ENCODE measurements at places on chromosomes 7 and 10.
A peak's percentile ranks its signal among the peaks of the same experiment; 100 is the strongest.

- DNase-seq, result no peak
Measured at GRCh38 chr10:57664815-57665214, 602.9 kb downstream of the IPMK start.

GRCh38 chr7:35905555-35905954 is 104.7 kb downstream of the SEPTIN7 start:
- no peak for DNase-seq

GRCh38 chr10:78420946-78421735 is 387.5 kb downstream of the RPS24 start:
- no peak for DNase-seq

DNA sequence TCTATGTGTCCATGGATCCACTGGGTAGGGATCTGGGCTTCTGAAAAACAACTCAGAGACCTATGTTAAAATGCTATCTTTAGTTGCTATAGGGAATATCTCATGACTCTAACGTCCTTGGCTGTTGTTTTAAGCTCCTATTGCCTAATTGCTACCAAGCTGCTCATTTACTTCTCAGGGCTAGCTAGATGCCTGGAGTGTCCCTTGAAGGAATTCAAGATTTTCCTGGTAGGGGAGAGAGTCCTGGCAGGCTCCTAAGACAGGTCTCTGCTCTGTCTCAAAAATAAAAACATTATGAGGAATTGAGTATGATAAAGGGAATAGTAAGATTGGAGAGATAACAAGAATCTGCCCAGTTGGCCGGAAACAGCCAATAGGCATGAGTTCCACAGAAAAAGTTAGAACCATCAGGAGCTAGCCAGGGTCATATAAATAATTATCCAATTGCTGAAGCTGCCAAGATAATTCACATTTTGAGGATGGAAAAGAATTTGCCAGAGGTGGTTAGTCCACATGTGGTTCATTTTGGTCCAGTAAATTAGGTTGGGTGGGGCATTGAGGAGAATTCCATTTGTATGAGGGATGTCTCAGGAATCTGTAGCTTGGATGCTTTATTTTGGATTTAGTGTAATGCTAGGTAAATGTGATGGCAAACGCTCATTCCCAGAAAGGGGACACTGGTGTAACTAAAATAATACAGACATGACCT is 362.7 kb upstream of the VSTM2A start:
- no peak for DNase-seq

DNA sequence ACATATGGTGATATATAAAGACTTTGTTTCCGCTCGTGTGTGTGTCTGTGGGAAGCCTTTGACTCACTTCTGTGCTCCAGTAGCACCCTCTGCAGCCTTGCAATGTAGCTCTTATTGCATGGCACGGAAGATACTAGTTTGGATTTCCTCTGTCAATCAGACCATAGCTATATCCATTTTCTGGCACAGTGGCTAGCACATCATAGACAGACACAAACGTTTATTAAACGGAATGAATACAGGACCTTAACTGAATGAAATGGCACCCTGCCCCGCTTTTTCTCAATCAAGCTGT is 124.0 kb upstream of the PTPN20 start:
- DNase-seq, result peak; percentile 29

- DNase-seq, result no peak
Measured at GRCh38 chr10:22315455-22316285, 518 bp upstream of the COMMD3 start.

DNA sequence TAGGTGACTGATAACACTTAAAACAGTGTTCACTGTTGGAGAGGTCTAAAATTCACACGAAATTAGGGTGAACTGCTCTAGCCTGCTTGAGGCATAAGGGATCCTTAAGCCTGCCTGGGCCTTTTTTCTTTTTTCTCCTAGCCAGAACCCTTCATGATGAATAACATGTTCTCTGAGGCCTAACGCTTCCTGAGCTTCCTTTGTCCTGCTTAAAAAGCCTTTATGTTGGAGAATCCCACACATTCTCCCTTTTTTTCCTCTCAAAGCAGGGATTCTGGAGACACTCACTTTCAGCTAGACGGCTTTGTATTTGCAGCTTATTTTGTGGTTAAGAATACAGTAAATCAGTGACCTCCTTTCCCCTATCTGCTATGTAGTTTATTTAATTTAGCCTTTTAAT is 354.7 kb upstream of the PHF14 start:
- DNase-seq, result no peak

DNA sequence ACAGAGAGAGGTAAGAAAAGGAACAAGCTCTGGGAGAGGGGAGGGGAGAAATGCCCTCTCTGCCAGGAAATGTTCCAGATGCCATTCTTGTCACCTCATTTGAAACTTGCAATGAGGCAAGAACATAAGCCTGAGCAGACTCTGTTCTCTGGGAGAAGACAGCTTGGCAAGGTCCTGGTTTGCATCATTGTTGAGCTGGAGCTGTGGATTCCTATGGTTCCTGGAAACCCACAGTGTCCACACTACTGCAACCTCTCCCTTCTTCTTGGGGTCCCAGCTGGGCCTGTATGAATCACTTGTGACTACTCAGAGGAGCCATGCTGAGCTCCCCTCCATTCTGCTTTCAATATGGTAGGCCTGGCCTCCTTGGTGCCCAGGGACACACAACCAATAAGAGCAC is 60.8 kb upstream of the HECTD2 start:
- no peak for DNase-seq

- no peak for DNase-seq
Measured at GRCh38 chr7:19381321-19381720, 236.1 kb upstream of the FERD3L start.

DNA sequence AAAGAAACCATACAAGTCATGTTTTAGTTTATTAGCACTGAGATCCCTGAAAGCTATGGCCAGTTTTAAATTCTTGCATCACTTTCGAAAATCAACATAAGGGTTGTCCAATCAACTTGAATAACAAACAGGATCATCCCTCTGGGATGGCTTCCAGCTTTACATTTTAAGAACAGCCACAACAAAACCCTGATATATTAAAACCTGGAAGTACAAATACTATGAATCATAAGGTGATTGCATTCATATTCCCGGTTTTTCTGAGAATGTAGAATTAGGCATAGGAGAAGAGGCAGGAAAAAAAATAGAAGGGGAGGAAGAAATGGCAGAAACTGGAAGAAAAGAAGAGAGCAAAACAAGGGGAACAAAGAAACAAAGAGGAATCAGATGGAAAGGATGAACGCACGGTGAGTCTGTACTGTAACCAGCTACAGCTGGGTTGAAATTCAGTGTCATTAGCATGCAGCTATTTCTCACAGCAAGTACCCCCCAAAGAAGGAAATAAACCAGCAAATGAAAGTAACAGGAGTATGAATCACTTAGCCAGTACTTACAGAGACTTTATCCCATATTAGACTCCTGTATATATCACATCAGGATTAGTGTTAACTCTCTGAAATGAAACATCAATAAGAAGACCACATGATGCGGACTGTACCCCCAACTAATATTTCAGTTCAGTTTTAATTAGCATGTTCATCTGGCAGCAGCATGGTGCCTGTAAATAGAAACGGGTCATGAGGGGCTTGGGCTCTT is 301.3 kb downstream of the RNLS start:
- no peak for DNase-seq

DNA sequence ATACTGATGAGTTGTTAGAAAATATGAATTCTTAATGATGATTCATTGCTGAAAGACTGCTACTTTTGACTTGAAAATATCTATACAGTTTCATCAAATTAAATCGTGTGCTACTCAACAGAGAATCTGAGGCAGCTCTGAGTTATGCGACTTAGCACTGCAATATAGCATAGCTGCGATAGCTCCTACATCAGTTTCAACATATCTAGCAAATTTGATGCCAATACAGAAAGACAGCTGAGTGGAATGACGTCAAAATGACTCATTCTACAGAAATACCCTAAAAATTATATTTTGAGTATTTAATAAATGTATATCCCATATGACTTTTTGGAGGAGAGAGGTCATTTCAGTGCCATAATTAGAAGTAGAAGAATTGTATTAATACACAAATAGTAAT is 1.1 kb upstream of the TARP start:
- DNase-seq, result no peak

DNA sequence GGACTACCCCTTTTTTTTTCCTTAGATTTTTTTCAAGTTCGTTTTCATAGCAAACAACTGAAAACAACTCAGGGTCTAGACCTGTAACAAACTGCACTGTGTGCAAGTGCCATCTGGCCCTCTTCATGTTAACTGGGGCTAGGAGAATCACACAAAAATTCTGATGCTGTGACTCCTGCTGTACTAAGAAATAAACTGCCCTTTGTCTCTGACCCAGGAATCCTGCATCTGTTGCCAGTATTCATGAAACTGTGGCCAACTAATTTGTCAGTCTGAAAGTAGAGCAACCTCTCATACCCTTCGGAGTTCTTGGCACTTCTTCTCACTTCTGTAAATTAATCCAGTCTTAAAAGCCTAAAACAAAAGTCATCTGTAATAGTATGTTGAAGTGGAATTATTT is 218.4 kb upstream of the PCDH15 start:
- DNase-seq, result no peak

- DNase-seq, result no peak
Measured at GRCh38 chr10:71769279-71769823, 4.0 kb downstream of the VSIR start.

- no peak for DNase-seq
Measured at GRCh38 chr7:90834771-90835170, 238.7 kb downstream of the CDK14 start.

- no peak for DNase-seq
Measured at GRCh38 chr7:48426966-48427555, 255.8 kb downstream of the ABCA13 start.

DNA sequence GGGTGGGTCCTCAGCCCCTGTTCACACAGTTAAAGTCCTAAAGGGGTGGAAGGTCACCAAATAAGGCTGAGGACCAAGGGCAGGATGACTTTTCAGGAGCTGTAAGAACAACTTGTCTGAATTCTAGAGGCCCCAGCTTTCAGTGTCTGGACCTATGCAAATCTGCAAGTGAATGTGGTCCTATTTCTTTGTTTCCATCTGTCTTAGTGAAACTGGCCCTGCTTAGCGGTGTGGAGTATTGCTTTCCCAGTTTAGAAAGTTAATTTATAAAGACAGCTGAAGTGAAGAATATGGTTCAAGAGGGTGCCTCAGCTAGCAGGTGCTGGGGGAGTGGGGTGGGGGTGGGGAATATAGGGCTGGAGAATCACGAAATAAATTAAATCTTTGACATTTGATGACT is 40.1 kb downstream of the HHEX start:
- DNase-seq, result no peak

DNA sequence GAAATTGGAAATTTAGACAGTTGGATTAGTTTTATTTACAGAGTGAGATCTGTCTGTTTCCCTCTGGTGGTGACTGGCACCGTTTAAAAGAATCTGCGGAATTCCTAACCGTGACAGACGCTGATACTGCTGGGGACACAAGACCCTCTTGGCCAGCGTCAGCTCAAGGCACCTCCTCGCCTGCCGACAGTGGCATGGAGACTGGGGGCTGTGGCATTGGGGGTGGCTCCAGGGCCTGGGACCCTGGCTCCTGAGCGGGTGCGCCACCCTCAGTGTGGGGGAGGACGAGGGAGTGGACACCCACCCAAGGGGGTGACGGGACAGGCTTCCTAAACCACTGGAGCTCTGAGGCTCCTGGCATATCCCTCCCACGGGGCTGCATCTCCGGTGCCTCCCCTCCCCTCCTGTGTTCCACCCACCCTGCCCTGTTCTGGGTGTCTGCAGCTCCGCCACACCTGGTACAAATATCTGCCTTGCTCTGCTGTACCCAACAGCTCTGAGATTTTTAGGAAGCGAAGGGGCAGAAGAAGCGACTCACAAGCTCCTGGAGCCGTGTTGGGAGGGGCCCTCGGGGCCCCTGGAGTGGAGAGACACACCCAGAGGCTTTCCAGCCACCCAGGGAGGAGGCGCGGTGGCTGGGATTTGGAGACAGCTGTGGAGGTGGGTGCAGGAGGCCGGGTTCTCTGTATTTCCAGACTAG is 178.7 kb downstream of the DNAJB6 start:
- DNase-seq, result no peak

GRCh38 chr7:12584930-12585329 is 14.4 kb downstream of the SCIN start:
- peak; percentile 35 for DNase-seq

DNA sequence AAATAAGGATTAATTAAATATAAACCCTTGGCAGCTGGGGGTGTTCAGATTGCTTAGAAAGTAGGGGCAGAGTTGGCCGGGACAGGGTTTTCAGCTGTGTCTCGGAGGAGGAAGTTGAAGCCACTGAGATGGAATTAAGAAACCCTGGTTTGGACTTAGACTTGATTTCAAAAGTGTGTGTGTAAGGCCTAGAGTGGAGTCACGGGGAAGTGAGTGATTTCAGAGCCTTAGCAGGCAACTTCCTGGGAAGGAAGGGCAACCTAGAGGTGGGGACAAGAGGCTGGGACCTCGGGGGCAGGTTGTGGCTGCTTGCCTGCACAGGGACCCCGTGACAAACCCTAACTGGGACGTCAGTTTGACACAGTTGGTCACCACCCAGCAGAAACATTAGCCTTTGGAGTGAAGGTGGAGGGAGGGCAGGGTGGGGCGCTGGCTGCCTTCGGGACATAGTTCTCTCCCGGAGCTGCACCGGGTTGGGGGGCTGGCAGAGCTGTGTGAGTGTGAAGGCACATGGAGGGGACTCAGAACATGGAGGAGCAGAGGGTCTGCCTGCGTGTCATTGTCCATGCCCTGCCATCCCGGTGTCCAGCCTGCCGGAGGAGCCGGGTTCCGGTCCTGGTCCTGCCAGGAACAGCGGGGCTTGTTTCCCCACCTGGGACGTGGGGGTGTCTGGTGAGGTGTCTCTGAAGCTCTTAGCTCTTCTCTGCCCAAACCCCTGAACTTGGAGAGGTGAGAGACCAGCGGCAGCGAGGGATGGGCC is 1.8 kb downstream of the BRI3 start:
- no peak for DNase-seq

DNA sequence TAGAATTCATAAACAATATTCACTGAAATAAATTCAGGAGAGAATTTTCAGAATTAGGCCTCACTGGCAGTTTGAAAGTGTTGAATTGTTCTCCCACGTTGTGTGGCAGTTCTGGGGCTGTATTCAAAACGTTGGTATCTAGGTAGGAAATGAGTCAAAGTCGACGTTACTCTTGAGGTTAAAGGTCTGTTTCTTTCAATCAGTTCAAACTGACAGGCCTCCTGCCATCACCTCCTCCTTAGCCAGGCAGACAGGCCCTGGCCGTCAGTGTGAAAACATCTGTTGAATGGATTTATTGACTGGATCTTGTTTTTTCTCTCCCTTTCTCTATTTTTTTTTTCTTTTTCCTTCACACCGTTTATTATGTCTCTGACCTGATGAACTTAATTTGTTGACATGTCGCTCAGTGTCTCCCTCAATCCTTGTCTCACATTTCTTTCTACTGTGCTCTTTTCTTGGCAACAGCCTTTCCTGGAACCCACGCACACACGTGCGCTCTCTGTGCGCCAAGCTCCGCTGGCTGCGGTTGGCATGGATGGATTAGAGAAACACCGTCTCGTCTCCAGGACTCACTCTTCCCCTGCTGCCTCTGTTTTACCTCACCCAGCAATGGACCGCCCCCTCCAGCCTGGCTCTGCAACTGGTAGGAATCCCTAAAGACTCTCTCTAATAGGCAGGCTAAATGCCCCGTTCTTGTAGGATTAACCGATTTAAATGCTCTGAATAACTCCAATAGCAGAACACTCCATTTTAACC is 231.7 kb downstream of the HDAC9 start:
- peak; percentile 32 for DNase-seq
